Stimulated activated naive B cell treated with anti-CD40 and anti-IgM and Interleukin-4, amounts not matched to agents 10 μg/mL and 1 μg/mL and 100 μg/mL, for 72 hours (primary cell): ENCODE measurements at places on chromosomes 16 and 17.

DNA sequence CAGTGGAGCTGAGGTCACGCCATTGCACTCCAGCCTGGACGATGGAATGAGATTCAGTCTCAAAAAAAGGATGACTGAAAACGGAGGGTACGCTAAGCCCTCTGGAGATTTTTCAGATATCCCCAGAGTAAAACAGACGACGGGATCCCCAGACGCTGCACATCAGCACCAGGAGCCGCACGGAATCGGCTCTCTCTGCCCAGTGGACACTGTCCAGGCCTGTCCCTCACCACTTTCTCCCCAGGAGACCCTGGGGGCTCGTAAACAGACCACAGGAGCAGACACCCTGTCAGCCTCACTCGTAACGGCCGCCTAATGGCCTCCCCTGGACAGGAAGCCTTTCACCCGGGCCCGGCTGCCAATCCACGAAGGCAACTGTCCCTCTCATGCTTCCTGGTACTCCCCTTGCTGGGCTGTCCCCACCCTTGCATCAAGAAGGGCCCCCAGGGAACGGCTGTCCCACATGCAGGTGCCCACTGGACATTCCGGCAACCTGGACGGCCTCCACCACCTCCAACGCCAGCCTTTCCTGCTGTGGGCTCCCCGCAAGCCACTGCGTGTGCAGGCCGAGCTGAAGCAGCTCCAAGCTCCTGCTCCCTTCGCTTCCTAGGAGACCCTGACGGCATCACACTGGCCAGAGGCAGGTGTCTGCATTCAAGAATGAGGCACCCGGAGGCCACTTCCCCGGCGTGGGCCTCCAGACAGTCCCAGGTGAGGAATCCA, 74.3 kb downstream of the TIMM22 start:
- DNase-seq: no peak

GRCh38 chr16:4556580-4556979, 440 bp downstream of the C16orf96 start:
- no peak for DNase-seq

- DNase-seq: no peak
Measured at GRCh38 chr17:16258901-16259300, 41.9 kb downstream of the PIGL start.

DNA sequence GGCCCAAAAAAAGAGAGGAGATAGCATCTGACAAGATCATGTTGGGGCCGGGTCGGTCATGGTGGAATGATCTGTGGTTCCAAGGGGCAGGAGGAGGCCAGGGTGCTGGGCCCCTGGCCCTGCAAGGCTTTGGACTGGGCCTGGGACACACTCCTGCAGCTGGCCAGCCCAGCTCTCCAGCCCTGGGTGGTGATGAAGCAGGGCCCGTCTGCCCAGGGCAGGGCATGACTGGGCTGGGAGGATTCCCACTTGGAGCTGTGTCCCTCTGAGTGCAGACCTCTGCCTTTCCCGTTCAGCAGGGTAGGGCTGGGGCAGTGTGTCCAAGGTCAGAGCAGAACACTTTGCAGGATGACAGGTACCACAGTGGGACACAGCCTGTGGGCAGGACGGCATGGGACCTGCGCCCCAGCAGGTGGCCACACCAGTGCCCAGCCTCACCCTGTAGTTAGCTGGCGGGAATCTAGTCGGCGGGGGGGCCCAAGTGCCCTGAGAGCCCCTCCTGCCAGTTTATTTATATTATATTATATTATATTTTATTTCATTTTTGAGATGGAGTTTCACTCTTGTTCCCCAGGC, 27.6 kb upstream of the MYO15B start:
- DNase-seq: no peak

GRCh38 chr16:83689385-83689831, 118.4 kb upstream of the HSBP1 start:
- no peak for DNase-seq

DNA sequence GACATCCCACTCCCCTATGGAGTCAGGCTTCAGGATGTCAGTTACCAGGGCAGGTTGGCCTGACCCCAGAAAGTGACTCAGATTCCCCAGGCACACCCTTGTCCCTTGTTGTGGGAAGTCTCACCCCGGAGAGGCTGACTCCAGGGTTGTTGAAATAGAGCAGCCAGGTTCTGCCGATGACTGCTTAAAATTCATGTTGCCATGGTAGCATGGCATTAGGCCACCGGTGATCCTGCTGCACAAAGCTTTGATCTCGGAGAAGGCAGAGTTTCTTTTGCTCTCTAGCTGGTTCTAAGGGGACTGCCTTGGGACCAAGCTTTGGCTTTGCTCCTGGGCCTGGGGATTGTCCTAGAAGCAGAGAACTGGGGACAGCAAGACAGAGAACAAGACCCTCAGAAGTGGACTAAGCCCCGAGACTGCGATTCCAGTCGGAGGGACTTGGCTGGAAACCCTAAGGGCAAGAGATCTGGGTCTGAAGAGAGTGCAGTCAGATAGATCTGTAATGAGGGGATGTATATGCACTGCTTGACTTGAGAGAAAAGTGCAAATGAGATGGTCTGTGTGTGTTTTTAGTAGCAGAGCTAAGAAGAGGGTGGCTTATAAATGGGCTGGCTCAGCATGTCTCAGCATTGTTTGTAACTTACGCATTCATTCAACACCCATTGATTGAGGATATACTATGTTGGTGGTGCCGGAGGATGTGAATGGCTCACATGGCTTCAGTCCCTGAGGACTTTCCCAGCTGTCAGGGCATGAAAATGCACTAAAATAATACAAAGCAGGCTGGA, 106.9 kb downstream of the RGS9 start:
- DNase-seq: no peak

DNA sequence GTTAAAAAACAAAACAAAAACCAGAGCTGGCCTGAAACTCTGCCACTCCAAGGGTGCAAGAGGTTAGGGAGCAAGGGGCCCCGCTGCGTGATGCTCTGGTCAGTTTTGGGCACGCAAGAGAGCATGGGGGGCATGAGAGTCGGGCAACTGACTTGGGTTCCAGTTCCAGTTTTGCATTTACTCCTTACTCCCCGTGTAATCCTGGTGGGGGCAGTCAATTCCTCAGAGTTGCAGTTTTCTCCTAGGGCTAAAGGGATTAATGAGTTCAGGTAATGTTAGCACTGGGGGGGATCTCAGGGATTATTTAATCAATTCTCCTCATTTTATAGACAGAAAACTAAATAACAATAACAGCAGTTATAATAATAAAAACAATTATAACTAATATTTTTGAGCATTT, 72.9 kb upstream of the PMFBP1 start:
- no peak for DNase-seq

GRCh38 chr16:8239443-8239842, 350.9 kb downstream of the TMEM114 start:
- no peak for DNase-seq

DNA sequence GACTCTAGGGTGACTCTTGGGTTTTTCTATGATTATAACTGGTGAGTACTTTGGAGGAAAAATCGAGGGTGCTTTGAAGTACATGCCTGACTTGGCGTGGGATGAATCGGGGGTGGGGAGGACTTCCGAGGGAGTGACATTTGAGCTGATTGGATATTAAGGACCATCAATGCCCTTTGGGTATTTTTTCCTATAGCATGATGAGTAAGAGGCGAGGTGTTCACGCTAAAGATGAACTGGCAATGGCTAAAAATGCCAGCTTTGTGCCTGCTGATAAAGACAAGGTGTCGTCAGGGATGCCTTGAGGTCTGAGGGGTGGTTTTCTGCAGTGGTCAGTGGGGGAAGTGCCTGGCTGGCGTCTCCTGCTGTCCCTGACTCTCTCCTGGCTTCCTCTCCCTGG, 25.3 kb downstream of the USP43 start:
- no peak for DNase-seq

DNA sequence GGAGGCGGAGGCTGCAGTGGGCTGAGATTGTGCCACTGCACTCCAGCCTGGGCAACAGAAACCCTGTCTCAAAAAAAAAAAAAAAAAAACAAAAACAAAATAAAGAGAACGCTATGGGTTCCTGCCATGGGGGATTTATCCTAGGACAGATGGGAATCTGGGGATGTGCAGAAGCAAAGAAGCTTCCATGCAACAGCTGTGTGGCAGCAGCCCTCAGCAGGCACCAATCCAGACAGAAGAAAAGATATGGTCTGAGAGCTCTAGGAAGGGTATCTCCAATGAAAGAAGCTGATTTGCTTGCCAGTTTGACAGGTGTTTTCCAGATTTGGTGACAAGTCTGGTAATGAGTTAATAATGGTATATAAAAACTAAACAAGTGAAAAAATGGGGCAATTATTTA, 11.6 kb downstream of the MYO19 start:
- no peak for DNase-seq

- DNase-seq: no peak
Measured at GRCh38 chr16:84950906-84951305, 60.4 kb downstream of the ZDHHC7 start.

DNA sequence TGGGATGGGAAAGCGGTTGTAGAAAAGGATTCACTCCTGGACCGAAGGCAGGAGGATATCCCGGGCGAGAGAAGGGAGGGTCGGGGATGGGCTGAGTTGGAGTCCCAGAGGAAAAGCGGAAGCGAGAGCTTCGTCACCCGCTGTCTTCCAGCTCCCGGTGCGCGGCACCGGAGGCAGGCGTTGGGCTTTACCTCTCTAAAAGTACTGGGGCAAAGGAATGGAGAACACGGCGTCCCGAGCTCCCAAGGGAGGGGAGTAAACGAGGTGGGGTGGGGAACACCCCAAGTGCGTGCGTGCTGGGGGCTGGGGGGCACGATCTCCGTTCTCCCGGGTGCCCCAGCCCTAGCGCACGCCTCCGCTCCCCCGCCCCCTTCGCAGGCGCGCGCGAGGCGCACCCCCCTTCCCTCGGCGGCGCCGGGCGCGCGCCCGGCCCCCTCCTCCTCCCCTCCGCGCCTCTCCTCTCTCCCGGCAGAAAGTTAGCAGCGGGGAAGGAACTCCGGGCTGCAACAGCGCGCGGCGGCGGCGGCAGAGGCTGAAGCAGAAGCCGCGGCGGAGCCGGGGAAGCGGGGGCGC, at the start of gene HS3ST4:
HS3ST4 (plus strand) TSS at position 441 of the 573 bp plus-strand sequence.
- DNase-seq: no peak
